LNCaP clone FGC (cell line): ENCODE measurements at places on chromosomes 1 and 21.

DNA sequence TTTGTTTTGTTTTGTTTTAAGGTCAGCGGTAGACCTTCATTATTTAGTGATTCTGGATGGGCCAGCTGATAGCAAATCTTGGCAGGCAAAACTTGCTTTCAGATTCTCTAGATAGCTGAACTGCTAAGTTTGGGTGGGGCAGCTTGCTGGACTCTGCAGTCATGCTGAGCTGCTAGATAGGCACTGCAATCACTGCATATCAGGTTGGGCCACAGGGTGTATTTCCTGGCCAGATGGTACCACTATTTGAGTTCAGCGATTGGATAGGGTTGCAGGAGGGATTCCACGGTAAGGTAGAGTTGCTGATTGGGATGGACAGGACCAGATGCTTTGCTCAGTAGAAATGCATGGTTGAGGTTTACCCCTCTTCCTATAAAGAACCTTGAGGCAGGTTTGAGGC is 579.3 kb upstream of the ADGRL4 start:
- no peak for DNase-seq

DNA sequence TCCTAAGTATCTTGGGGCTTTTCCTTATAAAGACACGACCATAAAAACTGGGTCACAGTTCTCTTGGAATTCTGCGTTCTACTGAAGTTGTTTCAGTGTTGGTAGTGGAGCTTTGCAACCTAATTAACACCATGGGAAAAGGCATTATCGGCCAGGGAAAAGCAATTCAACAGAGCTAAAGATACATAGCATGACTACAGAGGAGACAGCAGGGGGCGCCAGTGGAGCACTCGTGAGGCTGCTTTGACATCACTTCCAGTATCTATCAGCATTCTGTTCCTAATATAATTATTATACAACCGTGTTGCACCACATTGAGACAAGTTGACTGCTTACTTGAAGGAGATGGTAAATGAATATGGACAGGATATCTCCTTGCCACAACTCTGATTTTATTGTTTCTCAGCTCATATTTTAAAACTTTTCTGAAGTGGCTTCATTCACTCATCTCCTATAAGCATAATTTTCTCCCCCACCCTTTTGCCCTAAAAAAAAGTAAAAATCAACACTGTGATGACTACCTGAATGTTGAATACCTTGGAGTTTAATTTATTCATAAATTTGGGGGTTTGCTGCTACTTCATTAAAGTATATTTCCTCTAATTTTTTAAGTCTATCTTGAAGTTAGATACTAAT is 39.4 kb downstream of the ZP4 start:
- DNase-seq, result no peak

DNA sequence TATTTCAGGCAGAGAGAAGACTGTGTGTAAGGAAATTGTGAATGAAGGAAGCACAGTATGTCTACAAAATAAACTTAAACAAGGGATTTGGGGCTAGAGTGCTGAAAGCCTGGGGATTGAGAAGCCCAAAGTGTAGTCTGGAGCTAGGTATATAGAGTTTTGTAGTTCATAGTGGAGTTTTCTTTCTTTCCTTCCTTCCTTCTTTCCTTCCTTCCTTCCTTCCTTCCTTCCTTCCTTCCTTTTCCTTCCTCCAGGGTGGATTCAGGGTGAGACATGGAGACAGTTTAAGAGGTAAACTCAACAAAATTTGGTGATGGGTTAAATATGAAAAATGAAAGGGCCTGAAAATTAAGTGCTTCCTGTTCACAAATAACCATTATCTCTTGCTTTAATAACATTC is 757.8 kb upstream of the CXADR start:
- DNase-seq, result no peak

GRCh38 chr1:187157115-187157514 is 328.4 kb downstream of the PLA2G4A start:
- no peak for DNase-seq
